ENCODE measurements at places on chromosomes 7 and 10.

DNA sequence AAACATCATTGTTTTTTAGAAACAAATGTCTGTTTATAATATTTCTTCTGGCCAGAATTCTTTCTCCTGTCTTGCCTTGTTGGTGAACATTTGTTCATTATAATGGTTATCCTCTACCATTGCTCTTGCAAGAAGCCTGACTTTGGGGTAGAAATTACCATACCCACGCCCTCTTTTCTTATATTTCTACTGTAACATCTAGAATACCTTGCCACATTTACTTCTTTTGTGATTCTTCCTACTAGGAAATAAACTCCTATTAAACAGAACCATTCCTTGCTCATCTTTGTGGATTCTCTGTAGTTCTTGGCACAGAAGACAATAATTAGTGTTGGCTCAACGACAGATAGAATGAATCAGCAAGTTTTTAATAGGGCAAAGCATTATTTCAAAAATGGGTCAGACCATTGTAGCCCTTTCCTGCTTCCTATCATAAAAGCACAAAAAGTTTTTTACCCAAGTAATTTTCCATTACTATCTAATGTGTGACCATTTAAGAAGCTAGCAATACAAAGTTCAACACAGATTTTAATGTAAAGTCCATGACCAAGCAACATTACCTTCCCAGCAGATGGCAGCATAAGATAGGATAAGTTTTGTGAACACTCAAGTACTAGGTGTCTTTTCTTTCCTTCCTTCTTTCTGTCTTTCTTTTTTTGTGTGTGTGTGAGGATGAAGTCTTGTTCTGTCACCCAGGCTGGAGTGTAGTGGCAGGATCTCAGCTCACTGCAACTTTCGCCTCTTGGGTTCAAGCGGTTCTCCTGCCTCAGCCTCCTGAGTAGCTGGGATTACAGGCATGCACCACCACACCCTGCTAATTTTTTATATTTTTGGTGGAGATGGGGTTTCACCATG, 270.4 kb downstream of the HGF start:
- peak; percentile 87 for DNase-seq

GRCh38 chr10:58180666-58181065, 87.0 kb downstream of the IPMK start:
- DNase-seq, result no peak

- DNase-seq, result no peak
Observed at GRCh38 chr7:1053002-1053411, 8.7 kb downstream of the GPR146 start.

DNA sequence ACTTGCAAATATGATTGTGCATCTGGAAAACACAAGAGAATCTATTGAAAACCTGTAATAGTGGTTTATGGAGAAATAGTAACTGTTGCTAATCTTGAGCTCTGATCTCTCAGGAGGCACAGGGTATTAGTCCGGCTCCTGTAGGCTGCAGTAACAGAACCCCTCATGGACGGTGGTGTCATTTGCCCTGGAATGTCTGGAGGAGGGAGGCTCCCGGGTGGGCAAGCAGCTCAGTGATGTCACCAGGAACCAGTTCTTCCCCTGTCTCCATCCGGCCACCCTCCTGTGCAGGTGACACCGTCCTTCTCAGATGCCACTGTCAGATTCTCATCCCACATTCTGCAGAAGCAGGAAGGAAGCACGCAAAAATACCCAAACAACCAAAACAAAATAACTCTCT, 29.3 kb downstream of the INPP5A start:
- peak; percentile 80 for DNase-seq

GRCh38 chr7:154640266-154640865, 362.6 kb downstream of the PAXIP1 start:
- no peak for DNase-seq

DNA sequence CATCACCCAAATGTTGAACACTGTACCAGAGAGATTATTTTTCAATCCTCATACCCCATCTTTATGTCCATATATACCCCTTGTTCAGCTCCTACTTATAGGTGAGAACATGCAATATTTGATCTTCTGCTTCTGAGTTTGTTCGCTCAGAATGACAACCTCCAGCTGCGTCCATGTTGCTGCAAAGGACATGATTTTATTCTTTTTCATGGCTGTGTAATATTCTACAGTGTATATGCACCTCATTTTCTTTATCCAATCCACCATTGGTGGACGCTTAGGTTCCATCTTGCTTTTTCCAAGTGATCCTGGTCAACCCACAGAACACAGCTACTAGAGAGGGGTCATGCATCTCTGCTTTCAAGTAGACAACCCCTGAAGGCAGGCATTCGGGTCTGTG, 99.5 kb downstream of the MYL10 start:
- DNase-seq, result no peak

- peak; percentile 40 for DNase-seq
Observed at GRCh38 chr10:103676851-103677417, 178.4 kb downstream of the SH3PXD2A start.

GRCh38 chr10:17841050-17841449, 31.9 kb downstream of the MRC1 start:
- no peak for DNase-seq

DNA sequence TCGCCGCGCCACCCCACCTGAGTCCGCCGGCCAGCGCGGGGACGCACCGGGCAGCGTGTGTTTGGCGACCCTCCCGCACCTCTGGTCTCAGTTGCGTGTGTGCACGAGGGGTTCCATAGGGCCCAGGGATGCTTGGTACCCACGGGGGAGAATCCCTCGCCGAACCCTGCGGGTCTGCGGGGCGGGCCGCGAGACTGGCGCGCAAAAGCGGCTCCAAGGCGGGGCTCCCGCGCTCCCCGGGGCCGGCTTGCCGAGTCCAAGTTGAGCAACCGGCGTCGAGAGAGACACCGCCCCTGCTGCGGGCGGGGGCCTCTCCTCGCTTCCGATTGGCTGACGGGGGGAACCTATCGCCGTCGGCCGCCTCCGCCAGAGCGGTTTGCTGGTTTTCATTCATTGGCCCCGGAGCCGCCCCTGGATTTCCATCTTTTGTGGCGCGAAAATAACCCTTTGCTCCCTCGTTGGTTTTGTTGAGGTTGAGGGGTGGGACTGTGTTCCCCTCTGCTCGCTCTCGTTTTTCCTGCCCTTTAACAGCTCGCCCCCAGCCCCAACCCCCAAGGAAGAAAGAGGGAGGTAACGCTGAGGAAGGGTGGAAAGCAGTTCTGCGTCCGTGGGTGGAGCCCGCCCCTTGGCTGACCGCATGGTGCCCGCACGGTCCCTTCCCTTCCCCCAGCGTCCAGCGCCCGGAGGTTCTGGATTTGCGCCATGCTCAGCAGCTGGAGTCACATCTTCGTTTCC, 4.0 kb upstream of the IGF2BP3 start:
- peak; percentile 80 for DNase-seq

DNA sequence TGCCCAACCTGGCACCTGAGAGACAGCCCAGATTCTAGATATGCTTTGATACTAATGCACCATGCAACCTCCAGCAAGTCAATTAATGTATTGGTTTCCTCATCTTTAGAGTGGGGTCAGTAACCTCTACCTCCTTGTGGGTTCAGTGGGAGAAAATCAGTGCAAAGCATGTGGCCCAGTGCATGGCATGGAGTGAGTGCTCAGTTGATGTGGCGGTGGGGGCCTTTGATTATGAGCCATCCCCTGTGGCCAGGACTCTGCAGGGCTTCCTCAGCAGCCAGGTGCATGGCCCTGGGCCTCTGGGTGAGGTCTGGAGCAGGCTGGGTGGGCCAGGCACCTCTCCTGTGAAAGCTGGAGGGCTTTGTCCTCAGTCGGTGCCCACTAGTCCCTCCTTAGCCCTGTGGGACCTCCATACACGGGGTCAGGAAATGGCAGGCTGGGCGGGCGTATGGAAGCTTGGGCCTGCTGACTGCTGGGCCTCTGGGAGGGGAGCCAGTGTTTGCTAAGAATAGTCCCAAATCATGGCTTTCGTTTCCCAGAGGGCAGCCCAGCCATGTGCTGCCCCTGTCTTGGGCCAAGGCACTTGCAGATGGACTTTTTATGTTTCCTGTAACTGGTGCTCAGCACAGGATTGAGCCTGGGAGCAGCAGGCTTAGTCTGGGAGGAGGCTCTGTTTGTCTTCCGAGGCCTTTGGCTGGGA, 3.4 kb downstream of the PALD1 start:
- no peak for DNase-seq
